ENCODE measurements at places on chromosomes 5 and 9.

DNA sequence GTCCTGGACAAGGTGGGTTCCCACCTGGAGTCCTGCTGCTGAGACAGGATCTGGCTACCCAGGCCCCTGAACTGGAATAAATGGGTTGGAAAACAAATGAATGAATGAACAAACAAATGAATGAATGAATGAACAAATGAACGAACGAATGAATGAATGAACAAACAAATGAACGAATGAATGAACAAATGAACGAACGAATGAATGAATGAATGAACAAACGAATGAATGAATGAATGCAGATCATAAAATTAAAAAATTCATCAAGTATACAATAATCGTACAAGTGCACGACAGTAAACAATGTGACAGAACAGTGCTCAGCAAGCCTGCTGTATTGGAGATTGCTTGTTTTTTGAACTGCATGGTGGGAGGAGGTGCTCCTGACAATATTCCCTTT, 2097.1 kb downstream of the MAT2B start:
- DNase-seq = no peak

- DNase-seq = no peak
Measured at GRCh38 chr5:51181208-51181894, 201.9 kb upstream of the ISL1 start.

DNA sequence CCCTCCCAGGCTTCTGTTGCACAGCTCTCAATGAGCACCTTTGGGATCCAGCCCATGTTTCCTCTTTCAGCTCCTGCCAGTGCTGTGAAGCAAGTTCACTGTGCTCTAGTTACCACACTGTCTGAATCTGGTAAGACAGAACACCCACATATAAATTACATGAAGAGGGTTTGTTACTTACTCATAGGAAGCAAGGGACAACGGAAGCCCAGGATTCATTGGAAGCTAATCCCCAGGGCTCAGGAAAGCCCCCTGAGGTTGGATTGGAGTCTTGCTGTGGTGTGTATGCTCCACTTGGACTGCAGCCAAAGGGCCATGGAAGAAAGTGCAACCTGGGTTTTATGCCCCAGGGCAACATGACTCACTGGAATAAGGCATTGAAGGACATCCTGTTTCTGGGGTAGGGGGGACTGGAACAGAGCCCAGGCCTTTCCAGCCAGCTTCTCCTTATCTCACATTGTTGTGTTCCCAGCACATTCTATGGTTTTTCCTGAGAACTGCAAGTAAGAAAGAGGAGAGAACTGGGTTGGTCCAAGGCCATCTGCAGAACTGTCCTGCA, 15.6 kb upstream of the CLK4 start:
- DNase-seq = no peak

DNA sequence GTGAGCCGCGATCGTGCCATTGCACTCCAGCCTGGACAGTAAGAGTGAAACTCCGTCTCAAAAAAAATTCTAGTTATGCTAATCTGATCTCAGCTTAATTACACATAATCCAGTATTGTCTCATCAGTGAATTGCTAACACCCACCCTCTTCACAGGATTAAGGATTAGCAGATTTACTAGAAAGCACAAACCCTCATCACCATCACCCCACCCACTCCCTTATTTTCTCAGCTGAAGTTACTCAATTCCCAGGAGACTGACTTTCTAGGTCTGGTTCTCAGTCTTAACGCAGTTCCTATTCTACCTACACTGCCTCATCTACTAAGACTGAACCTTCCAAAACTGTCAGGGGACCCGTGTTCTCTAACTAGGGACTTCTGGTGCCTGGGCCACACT, 9.0 kb downstream of the TOR1B start:
- DNase-seq = no peak

- no peak for DNase-seq
Measured at GRCh38 chr9:137145731-137146526, 7.0 kb downstream of the GRIN1 start.

GRCh38 chr5:17000291-17000939, 64.3 kb upstream of the MYO10 start:
- DNase-seq = no peak

DNA sequence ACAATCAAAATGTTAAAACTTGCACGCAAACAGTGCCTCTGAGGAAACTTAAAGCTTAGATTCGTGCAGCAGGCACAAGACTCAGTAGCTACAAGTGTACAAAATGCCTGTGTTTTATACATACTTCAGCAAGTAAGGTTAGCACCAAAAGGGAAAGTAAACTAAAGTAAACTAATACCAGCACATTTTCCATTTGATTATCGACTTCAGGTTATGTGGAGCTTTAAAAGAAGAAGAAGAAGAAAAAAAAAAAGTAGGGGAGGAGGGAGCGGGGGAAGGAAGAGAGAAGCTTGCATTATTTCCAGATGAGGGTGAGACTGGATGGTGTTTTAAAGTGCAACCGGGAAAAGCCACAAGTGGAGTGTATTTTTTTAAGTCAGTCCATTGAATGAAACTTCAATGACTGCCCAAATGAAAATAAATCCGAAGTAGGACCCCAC, 596 bp upstream of the ADAMTS6 start:
- no peak for DNase-seq

- no peak for DNase-seq
Measured at GRCh38 chr9:124238546-124239140, 19.1 kb upstream of the NEK6 start.

DNA sequence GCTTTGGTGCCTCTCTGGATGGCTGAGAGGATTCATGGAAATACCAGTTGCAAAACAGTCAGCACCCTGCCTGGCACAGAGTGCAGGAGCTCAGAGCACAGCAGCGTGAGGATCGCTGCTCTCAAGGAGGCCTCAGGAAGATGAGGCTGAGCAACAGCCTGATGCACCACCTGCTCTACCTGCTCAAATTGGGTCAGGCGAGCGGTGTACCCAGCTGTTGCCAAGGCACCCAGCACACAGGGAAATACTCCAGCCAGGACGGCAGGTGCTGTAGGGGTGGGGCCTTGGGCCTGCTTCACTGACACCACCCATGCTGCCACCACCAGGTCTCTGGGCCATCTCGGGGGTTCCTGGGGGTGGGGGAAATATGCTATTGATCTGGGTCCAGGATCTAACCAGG, 4.3 kb downstream of the EEIG1 start:
- no peak for DNase-seq

GRCh38 chr9:104775574-104775936, 11.6 kb downstream of the NIPSNAP3B start:
- DNase-seq = no peak

DNA sequence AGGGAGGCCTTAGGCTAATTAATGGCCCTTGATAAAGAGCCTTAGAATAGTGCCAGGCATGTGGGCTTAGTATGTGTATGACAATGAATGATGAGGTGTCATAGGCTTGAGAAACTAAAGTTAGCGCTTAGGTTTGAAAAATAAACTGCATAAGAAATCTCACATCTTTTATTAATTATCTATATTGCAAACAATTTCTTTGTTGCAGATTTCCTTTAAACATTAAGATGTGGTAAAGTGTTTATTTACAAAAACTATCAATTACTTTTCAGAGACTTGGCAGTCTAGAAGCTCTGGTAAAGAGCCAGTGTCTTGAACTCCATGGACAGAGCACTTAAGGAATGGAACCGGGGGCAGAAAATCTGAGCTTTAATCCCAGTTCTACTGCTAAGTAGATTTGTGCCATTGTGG, 23.1 kb downstream of the MAP1B start:
- DNase-seq = no peak

DNA sequence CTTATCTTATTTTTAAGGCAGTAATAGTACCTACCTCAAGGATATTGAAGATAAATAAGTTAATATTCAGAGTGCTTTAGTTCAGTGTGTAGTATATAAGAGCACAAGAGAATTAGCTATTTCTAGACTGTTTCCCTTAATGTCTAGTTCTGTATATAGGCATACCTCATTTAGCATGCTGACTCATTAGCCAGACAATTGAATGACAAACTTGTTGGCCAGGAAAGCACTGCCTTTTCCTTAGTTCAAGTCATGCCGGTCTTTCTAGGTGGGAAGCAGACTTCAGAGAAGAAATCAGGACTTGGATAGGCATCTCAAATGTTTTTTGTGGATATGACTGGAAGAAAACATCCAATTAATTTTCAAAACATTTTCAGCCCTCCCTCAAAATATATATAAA, 3.2 kb upstream of the FBXO4 start:
- no peak for DNase-seq

DNA sequence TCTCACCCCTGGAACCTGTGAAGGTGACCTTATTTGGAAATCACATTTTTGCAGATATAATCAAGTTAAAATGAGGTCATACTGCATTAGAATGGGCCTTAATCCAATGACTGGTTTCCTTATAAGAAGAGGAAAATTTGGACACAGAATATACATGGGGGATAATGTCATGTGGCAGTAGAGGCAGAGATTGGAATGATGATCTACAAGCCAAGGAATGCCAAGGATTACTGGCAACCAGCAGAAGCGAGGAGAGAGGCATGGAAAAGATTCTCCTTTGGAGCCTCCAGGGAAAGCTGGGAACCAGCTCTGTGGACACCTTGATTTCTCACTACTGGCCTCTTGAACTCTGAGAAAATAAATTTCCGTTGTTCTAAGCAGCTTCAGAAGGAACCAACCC, 20.2 kb upstream of the CEP78 start:
- DNase-seq = no peak

DNA sequence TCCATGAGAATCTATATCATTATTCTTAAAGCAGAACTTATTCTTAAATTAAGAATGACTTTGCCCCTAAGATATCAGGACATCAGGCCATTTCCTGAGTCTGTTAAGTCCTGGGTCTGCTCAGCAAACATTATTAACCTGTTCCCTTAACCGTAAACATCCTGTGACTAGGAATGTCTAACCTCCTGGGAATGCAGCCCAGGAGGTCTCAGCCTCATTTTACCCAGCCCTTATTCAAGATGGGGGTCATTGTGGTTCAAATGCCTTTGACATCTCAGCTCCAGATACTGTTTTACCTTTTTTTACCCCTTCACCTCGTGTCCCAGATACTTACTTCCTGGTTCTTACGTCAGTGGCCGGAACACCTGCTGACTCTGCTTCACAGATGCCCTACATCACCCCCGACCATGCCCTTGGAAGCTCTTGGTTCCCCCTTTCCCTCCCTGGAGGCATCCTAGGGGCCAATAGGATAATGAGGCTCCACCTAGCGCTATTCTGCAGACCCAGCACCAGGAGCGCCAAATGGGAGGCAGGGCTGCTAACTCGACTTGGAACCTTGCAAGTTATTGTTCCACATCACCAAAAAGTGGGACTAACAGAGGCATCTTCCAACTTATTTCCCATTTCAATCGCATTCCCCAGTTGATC, 182.5 kb downstream of the MED10 start:
- DNase-seq = no peak

- no peak for DNase-seq
Measured at GRCh38 chr9:133309608-133310007, 26.4 kb downstream of the SURF6 start.

- DNase-seq = no peak
Measured at GRCh38 chr5:854966-855743, 4.4 kb upstream of the ZDHHC11 start.

Measured in stimulated activated CD4-positive, alpha-beta T cell treated with anti-CD3 and anti-CD28 coated beads, Interleukin-2, amount 100 ng/mL, for 24 hours (primary cell).